ENCODE measurements at places on chromosomes 1 and 21.
A peak's percentile ranks its signal among the peaks of the same experiment; 100 is the strongest.

DNA sequence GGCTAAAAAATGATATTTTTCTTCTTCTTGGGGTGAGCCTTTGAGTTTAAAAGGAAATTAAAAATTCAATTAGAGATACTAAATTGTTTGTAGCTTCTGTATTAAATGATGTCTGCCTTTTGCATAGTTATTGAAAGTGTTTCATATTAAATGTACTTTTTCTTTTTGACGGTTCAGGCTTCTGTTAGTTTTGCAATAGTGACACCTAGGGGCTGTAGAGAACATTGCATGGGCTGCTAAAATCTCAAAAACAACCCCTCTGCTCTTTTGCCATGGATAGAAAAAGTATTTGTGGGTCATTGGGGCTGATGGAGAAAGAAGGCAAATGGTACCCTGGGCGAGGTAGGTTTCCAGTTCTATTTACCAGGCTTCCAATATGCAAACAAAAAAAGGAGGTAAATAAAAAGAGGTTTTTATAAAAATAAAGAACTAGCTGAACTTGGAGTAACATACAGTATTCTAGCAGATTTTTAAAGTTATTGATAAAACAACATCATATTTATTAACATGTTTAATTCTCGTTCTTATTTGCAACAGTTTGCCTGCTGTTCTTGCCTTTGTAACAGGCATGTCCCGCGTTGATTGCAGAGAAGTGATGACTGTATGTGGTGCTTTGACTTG lies 115.4 kb upstream of the HOOK1 start:
- peak; percentile 21 for DNase-seq

DNA sequence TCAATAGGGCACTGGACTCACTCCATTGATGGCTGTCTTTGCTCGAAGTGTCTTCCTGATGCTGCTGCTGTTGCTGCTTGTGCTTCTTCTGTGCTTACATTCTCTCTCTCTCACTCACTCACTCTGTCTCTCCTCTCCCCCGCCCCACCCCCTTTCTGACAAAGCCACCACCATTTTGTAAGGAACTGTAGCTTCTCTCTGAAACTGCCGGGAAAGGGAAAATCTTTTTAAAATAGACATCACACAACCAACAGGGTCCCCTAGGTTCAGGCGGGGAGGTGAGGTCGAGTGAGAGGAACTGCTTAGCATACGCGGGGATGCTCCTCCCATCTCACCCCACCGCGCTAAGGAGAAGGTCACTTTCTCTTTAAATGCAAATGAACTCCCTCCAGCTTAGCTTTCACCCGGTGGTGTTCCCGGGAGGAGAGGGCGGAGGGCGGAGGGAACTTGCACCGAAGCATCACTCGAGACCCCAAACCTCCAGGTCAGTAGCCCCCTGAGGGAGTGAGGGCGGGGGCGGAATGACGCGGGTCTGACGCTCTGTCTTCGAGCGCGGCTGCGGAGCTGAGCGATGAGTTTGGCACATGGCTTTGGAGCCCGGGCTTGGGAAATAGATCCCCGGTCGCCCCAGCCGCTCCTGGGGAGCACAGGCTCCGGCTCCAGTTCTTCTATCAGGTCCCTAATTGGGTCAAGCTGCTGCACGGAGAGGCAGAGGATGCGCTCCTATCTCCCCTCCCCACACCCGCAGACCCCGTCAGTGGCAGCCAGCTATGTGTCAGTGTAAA lies at the start of gene CCDC28B:
TSS of gene CCDC28B (plus strand) at position 370 of the 785 bp plus-strand sequence. CDS start 1,341 bp downstream, outside the sequence.
- no peak for DNase-seq

- DNase-seq = peak; percentile 89
These were observed 118.2 kb downstream of the RIPK4 start for GRCh38 chr21:41648591-41649031.

- DNase-seq = no peak
These were observed 10.1 kb upstream of the SPSB1 start for GRCh38 chr1:9282696-9282955.

GRCh38 chr1:44632598-44632997 lies 41.7 kb downstream of the TMEM53 start:
- no peak for DNase-seq

GRCh38 chr1:61186753-61187152 lies 104.4 kb downstream of the NFIA start:
- no peak for DNase-seq

DNA sequence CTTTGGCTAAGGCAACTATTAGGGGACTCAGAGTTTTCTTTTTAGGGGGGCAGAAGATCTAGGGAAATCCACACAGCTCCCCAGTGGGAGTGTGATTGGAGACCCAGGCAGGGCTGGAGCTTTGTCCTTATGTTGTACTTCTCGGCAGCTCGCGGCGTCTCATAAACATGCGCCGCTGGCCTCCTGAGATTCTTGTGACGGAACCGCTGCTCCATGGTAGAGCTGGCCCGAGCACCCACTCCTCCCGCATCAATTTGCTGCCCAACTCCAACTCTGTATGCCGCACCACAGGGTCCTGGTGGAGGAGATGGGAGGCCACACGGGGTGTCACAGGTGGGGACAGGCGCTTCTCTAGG lies 143.9 kb downstream of the GALNT2 start:
- no peak for DNase-seq

DNA sequence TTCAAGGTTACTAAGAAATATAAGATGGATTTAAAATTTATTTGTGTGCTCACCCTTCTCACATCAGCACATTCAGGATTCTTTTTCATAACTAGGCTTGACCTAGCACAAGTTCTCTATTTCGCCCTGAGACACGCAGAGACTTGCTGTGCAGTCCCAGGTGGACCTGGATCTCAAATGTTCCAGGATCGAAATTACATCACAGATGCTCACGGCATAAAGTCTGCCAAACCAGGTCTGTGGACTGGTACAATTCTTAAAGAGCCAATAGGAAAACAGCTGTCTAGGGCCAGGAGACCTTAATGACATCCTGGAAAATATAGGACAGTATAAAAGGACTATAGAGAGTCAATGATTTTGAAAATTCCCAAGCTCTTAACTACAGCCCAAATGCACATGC lies 2.2 kb downstream of the PGBD5 start:
- no peak for DNase-seq

- no peak for DNase-seq
These were observed 132.4 kb downstream of the DSCAM start for GRCh38 chr21:40714536-40714935.

DNA sequence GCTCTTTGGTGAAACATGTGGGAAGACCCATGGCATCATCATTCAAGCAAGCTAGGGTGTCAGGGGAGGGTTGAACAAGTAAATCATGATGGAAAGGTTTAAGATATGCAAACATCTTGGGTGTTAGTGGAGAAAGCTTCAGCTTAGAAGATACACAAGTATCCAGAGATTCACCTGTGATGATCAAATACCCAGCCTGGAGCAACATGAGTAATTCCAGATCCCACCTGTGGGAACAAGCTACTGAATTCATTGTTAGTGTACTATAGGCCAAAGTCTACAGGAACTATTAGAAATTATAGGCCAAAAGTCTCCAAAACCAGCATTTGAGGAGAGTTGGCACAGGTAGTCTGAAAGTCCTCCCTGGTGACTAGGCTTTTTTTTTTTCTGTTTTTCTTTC lies 499.9 kb downstream of the NUF2 start:
- DNase-seq = no peak

DNA sequence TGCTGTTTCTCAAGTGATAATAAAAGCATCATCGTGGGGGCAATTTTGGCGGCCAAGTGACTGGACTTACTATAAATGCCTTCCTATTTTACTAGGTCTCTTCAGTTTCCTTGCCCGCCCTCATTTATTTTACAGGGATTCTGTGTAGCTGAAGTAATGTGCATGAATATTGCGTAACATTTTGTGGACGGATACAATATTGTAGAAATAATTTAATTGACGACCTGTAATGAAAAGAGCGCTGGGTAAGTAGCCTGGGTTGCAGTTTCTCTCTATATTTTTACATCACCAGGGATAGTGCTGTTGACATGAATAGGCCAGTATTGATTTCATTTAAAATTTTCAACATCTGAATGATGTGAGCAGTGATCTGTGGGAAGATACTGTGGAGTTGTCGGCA lies 28.1 kb upstream of the LMO4 start:
- DNase-seq = no peak

- peak; percentile 80 for DNase-seq
These were observed at the start of gene GNL2 for GRCh38 chr1:37595440-37596181. GNL2 (minus strand) TSS chr1:37595937; CDS start chr1:37595822, 115 bp downstream.

- no peak for DNase-seq
These were observed 7.0 kb downstream of the SIM2 start for GRCh38 chr21:36705679-36706481.

GRCh38 chr1:1270813-1271212 lies 2.8 kb downstream of the UBE2J2 start:
- no peak for DNase-seq

- no peak for DNase-seq
These were observed 5.2 kb downstream of the PIGV start for GRCh38 chr1:26792924-26793323.

- no peak for DNase-seq
These were observed at the start of gene TRAF3IP3 for GRCh38 chr1:209755926-209756614. TRAF3IP3 (plus strand) TSS chr1:209756053; CDS start chr1:209760040, 3,987 bp downstream.

DNA sequence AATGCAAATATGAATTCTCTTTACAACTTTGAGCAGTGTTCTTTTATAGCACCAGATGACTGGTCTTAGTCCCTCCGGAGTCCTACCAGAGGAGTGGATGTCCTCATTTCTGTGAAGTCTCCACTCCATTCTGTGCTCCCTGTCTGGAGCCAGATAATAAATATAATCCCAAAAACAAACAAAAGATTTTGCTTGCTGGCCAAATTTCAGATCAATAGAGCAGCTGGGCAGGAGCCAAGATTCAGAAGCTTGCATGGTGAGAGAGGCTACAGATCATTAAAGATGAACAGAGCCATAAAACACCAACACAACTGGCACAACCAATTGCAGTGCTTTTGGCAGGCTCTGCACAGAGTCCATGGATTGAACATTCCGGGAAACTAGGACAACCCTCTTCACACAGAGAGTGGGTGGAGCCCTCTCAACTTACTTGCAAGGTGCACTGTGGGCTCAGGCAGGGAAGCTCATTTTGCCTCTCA lies 231.5 kb upstream of the SNX7 start:
- no peak for DNase-seq

DNA sequence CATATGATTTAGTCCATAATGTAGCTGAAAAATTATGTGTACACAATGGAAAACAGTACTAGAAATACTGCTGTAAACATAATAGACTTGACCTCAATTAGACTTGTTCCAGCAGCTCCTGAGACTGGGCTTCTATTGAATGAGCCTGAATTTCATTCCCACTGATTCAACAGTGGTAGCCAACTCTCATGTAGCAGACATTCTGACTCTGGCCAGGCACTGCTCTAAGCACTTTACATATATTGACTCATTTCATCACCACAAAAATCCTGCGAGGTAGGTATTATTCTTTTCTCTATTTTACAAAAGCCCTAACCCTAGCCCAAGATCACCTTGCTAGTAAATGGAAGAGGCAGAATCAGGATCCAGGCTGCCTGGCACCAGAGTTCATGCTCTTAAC lies 12.8 kb upstream of the CTSS start:
- no peak for DNase-seq

DNA sequence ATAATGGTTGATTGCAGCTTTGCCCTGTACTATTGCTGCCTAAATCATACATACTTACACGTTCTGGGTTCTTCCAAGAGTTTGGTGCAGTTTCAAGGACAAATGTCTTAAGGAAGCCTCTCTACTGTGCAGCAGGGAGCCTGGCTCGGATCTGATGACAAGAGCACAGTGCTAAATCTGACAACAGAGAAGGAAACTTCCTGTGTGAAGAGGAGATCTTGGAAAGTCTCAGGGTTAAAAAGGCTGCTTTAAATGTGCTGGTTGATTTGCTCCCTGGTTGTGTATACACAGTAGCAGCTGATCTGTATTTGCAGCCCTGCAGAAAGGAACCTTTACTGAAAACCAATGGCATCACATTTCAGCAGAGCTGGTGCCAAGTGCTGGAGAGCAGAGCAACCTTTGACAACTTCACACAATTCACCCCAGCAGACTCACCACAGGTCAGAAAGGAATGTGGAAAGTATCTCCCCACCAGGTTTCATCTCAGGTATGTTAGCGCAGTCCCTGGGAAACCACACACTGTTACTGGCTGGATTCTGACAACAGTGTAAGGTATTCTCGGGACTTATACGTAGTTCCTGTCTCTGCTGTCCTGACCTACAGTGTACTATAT lies 355.0 kb upstream of the ESRRG start:
- DNase-seq = no peak

- DNase-seq = no peak
These were observed 96.5 kb upstream of the BTG3 start for GRCh38 chr21:17709266-17709611.

GRCh38 chr1:154714638-154715037 lies 106.7 kb upstream of the ADAR start:
- DNase-seq = peak; percentile 35

- DNase-seq = no peak
These were observed 322.8 kb downstream of the SPATA17 start for GRCh38 chr1:217953922-217954321.

DNA sequence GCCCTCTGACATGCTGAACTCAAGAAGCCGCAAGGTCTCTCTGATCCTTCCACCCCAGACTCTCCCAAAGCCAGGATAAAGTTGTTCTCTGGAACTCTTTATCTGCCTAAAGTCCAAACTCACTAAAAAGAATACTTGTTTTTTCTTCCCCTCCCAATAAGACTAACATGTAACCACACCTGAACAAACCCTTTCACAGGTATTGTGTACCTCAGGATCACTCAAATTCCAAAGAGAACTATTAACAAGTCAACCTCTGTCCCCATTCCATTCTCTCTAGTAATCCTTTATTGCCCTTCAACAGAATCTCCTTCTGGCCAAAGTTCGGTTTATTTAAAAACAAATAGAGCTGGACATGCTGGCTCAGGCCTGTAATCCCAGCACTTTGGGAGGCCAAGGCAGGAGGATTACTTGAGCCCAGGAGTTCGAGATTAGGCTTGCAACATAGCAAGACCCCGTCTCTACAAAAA lies 4.1 kb upstream of the TOE1 start:
- no peak for DNase-seq

DNA sequence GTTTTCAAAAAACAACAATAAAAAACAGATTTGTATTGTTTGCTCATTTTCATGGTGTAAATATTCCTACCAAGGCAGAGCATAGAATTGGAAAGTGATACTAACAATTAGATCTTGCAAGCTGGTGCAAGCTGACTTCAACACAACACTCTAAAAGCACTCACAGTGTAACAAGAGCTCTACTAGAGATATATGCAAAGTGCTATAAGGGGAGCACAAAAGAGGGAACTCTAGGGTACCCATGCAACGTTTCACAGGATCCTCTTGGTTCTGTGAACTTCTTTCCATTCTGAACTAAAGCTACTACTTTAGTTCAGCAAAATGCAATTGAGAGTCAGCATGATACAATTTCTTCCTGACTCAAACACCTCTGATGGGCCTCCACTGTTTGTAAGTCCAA lies 78.3 kb downstream of the ATP1B1 start:
- no peak for DNase-seq

GRCh38 chr1:52502789-52503188 lies 50.1 kb downstream of the TUT4 start:
- DNase-seq = no peak

- no peak for DNase-seq
These were observed 121.8 kb upstream of the TNR start for GRCh38 chr1:175865041-175865766.

GRCh38 chr1:8076176-8076575 lies 50.1 kb upstream of the ERRFI1 start:
- no peak for DNase-seq
